Omental fat pad (tissue), 4 donors: ENCODE measurements at places on chromosomes 12 and 14. TPM values are rescaled to one million over a fixed set of nuclear protein-coding genes. Genes with fewer than 3 reads are reported as not detected.

DNA sequence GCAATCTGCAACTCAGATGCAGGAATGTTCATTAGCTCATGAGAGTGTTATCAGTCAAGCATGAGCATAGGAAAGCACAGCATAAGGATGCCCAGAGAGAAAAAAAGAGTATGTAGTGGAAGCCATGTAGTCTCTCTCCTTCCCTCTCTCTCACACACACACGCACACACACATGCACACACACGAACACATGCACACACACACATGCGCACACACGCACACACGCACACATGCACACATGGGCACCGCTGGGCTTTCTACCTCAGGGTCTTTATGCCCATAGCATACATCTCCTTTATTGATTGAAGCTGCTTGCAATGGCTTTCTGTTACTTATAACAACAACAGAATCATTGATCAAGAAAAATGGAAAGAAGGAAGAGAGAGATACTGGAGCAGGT, 240.9 kb downstream of the ETNK1 start:
- DNase-seq: no peak

- DNase-seq: no peak
Measured at GRCh38 chr12:89593233-89593632, 67.4 kb upstream of the POC1B start.

GRCh38 chr12:110501399-110501751, 536 bp downstream of the VPS29 start:
- DNase-seq: no peak

GRCh38 chr12:110004598-110004997, 5.4 kb downstream of the ANKRD13A start:
- no peak for DNase-seq

DNA sequence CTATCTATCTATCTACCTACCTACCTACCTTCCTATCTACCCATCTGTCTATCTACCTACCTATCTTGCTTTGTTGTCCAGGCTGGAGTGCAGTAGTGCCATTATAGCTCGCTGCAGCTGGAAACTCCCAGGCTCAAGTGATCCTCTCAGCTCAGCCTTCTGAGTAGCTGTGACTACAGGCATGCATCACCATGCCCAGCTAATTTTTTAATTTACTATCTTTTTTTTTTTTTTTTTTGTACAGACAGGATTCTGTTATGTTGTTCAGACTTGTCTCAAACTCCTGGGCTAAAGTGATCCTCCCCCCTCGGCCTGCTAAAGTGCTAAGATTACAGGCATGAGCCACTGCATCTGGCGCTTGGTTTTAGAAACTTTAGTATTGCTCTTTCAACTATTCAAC, 762.4 kb downstream of the SLC6A15 start:
- DNase-seq: no peak

DNA sequence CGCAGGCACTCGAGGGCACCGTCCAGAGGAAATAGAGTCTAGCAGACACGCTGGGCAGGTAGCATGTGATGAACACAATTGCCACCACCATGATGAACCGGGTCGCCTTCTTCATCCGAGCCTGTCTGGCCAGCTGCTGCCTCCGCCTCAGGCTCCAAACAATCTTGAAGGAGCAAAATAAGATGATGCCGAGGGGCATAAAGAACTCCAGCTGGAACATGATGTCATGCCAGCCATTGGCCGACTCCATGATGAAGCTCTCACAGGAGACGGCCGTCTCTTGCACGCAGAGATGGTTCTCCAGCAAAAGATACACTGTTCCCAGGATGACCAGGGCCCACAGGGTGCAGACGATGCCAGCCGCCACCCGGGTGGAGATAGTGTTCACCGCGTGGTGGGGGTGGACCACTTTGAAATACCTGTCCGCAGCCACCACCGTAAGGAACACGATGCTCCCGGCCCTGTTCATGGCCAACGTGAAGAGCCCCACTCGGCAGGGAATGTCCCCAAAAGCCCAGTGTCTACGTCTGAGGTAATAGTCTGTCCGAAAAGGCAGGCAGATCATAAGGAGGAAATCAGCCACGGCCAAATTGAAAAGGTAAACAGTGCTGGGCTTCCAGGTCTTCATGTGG, 945 bp downstream of the HCAR1 start:
- no peak for DNase-seq

DNA sequence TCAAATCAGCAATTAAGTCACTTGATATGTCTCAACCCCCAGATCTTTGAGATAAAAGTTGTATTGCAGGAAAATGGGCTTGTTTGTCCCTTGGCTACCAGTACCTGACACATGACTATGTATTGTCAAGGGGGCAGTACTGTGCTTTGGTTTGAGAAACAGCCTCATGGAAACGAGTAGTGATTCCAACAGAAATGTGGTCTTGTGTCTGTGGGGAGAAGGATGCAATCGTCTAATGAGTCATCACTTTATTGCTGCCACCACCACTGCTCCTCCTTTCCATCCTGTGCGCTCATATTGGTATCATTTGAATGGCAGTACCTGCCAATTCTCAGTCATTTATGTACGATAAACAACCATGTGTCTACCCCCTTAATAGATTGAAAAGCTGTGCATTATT, 72.8 kb upstream of the ARHGAP5 start:
- DNase-seq: no peak

DNA sequence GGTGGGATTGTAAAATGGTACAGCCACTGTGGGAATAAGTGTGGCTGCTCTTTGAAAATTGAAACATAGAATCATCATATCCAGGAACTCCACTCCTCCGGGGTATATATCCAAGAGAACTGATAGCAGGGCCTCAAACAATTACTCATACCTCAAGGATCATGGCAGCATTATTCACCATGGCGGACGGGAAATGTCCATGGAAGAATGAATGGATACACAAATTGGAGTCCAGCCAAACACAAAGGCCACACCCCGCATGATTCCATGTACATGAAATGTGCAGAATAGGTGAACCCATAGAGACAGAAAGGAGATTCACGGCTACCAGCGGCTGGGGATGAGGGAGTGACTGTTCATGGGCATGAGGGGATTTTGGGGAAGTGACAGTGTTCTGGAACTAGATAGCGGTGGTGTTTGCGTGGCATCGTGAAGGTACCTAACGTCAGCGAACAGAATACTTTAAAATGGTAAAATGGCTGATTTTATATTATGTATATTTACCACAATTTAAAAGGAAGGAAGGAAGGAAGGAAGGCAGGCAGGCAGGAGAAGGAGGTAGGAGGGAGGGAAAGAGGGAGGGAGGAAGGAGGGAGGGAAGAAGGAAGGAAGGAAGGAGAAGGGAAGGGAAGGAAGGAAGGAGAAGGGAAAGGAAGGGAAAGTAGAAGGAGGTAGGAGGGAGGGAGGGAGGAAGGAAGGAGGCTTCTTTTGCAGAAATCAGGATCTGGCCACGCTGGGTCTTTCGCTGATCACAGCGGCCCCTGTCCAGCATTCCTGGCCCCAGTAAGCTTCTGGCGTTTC, 14.1 kb upstream of the NCOR2 start:
- DNase-seq: no peak

Gene KRT78
- not detected for total RNA-seq

Gene KRT6C
- not detected for total RNA-seq

Gene TSHR
- 0.79 TPM for total RNA-seq

Gene C3AR1
- 42.9 TPM for total RNA-seq

Gene MYH6
- total RNA-seq: not detected
